AG04449 (cell line): ENCODE measurements at places on chromosomes 1 and 21.

GRCh38 chr1:23790696-23791515 is at the start of gene LYPLA2:
Gene LYPLA2, plus strand, starts transcription at chr1:23791145. Its CDS starts 1,538 bp downstream, at chr1:23792683.
- no peak for DNase-seq

DNA sequence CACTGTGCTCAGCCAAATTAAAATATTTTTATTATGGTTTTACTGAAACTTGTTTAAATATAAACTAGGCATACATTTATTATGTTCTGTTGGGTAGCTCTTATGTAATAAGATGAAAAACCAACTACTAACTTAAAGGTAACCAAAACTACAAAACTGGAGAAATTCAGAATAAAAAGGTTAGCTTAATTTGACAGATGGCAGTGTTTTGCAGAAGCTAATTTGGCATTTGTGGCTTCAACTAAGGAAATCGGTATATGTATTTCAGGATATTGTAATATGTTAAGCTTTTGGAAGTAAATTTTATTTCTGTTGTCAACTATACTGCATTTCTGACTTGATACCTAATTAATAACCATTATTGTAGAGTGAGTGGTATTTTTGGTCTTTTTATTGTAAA is 18.8 kb downstream of the USP25 start:
- no peak for DNase-seq

DNA sequence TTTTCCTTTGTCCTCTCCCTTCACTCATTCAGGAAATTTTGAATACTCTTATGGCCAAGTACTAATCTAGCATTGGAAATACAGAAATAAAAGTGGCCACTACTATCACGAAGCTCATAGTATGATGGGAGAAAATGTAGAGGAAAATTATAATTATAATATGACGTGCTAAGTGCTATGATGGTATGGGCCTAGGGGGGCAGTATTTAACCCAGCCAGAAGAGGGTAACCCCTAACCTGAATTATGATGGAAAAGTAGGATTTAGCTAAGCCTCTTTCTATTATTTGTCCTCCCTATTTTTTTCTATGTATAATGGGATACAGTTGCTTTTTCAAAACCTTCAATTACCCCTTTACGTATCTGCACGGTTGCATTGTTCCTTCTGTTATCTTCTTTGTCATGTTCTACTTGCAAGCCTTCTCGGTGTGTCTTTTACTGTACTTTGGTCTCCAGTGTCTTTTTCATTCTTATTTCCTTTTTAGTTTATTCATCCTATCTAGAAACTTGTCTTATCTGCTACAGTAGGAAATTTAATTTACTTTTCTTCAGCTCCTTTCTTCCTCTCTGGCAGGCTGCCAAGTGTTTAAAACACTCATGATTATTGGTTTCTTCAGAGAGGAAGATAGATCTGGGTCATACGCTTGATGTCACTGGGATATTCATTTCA is 88.8 kb upstream of the GPR52 start:
- DNase-seq = no peak

GRCh38 chr1:97797403-97798183 is 123.2 kb downstream of the DPYD start:
- no peak for DNase-seq

GRCh38 chr1:178931858-178932551 is 61.1 kb upstream of the ANGPTL1 start:
- DNase-seq = no peak

GRCh38 chr1:242318140-242318539 is 206.4 kb downstream of the PLD5 start:
- no peak for DNase-seq

DNA sequence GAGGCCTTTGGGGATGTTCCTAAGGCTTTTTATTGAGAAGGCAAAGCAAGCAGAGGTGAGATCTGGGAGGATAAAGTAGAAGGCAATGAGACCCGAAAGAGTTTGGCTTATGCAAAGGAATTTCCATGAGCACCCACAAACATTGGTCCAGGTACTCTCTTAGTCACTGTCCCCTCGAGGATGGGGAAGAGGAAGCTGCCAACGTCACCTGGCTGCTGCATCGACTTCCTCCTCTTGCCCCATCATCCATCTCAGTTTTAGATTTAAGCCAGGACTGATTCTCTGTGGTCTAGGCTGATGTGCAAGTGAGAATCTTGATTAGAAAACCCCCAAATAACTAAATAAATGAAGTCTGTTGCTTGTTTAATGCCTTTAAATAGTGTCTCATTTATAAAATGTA is 28.7 kb downstream of the RUNX1 start:
- no peak for DNase-seq

DNA sequence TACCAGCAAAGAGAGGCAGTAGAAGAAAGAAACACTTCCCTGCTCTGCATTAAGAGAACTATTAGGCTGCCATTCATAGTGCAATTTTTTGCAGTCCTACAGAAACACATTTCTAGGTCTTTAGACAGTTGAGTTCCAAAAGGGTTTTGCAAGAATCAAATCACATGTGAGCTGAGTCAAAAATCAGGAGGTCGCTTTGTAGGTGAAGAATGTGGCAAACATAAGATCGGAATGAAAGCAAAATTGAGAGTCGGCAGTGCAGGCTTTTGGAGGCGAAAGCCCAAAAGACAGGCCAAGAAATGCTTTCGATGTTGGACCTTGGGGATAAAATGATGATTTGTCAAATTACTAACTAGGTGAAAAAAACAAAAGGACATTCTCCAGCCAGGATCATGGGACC is 213.5 kb upstream of the NRIP1 start:
- DNase-seq = no peak

DNA sequence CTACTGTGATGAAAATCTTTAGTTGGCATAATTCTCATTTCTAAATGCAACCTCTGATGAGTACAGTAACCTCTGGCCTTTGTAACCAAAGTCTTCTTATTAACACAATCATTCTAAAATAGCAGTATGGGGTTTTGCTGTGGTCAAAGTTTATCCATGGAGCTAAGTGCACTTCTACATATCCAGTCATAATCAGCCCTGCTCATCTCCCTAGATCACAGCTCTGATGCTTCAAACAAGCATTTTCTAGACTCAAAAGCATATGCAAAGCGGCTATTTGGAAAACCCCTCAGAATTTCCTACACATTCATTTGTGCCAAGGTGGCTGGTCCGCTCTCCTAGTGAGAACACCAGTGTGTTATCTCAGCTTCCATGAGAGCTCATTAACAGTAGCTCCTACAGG is 418.6 kb downstream of the MRPL39 start:
- DNase-seq = no peak

DNA sequence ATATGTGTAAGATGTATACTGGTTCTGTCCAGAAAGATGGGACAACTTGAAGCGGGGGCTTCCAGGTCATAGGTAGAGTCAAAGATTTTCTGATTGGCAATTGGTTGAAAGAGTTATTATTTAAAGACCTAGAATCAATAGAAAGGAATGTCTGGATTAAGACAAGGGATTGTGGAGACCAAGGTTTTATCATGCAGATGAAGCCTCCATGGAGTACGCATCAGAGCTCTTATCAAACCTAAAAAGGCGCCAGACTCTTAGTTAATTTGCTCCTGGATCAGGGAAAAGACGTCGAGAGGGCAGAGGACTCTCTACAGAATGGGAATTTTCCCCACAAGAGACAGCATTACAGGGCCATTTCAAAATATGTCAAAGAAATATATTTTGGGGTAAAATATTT is 23.7 kb upstream of the ETV3 start:
- no peak for DNase-seq

GRCh38 chr1:35702508-35702907 is 16.2 kb downstream of the C1orf216 start:
- DNase-seq = no peak

DNA sequence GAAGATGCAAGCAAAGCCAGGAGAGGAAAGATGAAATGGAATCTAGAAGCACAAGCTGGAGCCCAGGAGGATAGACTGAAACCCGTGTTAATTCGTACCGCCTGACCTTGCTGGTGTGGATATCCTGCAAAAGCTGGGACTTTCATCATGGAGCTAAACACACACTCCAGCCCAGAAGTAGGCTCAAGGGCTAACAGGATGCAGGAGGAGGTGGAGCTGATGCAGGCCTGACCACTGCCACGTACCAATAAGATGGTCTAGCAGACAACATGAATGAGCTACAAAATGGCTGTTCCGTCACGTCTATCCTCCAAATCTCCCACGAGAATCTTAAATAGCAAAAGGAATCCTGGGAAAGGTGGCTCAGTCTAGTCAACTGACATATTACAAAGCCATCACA is 270.3 kb downstream of the SDCCAG8 start:
- no peak for DNase-seq

- no peak for DNase-seq
Observed at GRCh38 chr1:19496527-19496874, 11.2 kb upstream of the CAPZB start.

GRCh38 chr21:40952551-40953323 is 105.8 kb upstream of the DSCAM start:
- no peak for DNase-seq

GRCh38 chr1:184527402-184527801 is 140.6 kb downstream of the C1orf21 start:
- DNase-seq = no peak

DNA sequence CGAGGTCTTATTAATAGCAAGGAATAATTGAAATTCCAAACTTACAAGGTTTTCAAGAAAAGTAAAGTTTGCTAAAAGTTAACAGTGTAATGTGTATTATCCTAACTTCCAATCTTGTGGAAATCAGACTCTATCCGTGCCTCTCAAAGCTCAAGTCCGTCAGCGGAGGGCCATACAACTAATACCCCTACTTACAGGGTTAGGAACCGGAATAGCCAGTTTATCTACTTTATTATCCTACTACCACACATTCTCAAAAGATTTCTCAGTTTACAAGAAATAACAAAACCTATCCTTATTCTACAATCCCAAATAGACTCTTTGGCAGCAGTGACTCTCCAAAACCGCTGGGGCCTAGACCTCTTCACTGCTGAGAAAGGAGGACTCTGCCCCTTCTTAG is 457.8 kb downstream of the PTPRC start:
- DNase-seq = no peak

DNA sequence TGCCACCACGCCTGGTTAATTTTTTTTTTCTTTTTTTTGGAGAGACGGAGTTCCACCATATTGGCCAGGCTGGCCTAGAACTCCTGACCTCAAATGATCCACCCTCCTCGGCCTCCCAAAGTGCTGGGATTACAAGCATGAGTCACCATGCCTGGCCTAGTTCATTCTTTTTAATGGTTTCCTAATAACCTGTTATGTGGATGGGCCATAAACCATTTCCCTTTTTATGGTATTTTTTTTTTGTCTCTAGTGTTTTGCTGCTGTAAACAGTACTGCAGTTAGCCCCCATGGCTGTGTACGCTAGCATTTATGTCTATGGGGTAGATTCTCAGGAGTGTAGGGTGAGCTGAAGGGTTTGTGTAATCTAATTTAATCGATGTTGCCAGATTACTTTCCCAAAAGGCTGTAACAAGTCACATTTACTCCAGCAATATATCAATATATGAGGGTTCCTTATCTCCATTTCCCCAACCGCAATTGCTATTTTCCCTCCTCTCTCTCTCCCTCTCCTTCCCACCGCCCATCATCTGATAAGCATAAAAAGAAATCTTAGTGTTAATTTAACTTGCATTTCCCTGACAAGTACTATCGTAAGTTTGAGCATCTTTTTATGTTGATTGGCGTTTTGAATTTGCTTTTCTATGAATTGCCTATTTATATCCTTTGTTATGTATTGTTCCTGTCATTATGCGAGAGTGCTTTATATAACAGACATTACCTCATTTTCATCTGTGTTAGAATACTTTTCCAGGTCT is 28.7 kb downstream of the RCSD1 start:
- DNase-seq = no peak

GRCh38 chr1:211566431-211567025 is 12.4 kb downstream of the SLC30A1 start:
- no peak for DNase-seq

- no peak for DNase-seq
Observed at GRCh38 chr1:5888606-5889211, 103.5 kb downstream of the NPHP4 start.

DNA sequence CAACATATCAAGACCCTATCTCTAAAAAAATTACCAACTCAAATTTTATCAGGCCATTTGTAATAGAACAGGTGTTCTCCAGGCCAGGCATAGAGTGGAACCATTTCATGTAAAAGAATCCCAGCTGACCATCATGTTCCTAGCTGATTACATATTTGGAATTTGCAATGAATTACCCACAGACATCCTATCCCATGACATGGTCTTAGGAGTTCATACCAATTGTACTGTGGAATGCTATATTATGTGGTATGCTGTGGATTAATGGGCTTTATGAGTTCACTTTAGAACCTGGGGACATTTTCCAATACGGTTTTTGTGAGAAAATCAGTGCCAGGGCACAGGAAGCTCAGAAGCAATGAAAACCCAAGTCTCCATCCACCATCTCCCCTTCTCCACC is 110.3 kb downstream of the ZNF281 start:
- DNase-seq = no peak

- no peak for DNase-seq
Observed at GRCh38 chr1:54567961-54568360, 19.9 kb downstream of the ACOT11 start.
